ENCODE measurements at places on chromosomes 2 and 18.
A peak's percentile ranks its signal among the peaks of the same experiment; 100 is the strongest.

DNA sequence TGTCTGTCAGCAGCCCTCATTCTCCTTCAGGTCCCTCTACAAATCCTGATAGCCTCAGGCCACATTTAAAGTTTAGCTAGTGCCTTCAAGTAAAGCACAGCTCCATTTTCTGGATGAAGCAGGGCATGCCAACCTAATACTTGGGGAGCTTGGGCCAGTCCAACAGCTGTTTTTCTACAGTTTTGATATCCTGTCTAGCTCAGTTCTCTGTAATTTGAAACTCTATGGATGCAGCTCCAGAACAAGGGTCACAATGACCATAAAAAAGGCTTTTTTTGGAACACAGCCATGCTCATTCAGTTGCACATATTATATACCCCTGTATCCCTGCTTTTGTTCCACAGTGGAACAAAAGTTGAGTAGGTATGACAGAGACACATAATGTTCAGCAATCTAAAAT is 373.5 kb downstream of the SUCLG1 start:
- DNase-seq = no peak

DNA sequence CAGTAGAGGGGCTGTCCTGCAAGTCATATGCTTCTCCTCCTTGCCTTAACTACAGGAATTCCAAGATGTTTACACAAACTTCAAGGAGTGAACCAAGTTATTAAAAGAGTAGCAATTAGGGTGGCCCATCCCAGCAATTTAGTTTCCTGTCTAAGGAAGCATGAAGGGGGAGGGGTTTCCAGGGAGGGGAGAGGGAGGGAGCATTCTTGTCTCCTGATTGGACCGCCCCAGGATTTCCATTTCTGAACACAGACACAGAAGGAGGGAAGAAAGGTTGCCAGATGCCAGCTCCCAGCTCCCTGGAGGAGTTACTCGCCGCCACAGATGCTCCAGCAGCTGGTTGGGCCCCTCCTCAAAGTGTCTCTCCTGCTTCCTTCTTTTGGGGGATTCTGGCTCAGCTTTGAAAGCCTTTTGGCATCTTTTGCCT is 107.6 kb downstream of the TRIB2 start:
- peak; percentile 93 for DNase-seq

DNA sequence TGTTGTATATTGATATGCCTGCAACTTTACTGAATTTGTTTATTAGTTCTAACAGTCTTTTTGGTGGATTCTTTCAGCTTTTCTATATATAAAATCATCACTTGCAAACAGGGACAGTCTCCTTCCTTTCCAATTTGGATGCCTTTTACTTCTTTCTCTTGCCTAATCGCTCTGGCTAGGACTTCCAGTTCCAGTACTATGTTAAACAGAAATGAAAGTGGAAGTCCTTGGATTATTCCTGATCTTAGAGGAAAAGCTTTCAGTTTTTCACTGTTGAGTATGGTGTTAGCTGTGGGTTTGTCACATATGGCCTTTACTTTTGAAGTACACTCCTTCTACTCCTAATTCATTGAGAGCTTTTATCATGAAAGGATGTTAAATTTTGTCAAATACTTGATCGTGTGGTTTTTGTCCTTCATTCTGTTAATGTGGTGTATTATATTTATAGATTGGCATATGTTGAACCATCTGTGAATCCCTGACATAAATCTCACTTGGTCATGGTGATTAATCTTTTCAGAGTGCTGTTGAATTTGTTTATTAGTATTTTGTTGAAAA is 52.9 kb downstream of the REL start:
- no peak for DNase-seq

- DNase-seq = peak; percentile 87
These were observed 133.9 kb downstream of the ZNF532 start for GRCh38 chr18:58998401-58999203.

DNA sequence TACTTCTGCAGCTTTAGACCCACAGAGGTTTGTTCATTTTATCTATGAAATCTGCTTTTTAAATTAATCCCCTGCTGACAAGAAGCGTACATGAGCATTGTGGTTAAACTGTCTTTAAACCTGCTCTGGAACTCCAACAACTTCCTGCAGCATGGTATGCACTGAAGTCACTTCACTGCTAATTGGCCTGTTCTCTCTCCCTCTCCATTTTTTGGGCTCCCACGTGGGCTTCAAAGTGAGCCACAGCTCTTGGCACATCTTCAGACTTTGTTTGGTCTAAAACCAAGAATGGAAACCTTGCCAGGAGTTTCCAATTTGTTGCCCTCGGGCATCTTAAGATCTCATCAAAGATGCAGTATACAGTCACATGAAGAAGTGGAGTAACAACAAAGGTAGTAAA is 311.4 kb downstream of the LRRTM1 start:
- DNase-seq = no peak

DNA sequence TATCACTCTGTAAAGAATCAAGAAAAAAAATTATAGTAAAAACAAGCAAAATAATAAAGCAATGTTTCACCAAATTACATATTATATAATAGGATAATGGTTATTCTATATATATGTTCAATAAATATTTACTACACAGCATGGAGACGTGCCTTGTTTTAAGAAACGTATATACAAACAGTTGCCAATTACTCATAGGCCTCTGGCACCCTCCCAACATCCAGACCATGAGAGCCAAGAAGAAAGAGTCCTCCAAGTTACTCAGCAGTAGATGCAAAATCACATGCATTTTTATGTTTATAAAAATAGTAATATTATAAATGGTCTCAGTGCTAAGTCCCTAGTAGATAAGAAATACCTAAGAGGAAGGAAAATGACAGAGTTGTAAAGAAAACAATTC is 64.8 kb downstream of the REV1 start:
- peak; percentile 53 for DNase-seq

DNA sequence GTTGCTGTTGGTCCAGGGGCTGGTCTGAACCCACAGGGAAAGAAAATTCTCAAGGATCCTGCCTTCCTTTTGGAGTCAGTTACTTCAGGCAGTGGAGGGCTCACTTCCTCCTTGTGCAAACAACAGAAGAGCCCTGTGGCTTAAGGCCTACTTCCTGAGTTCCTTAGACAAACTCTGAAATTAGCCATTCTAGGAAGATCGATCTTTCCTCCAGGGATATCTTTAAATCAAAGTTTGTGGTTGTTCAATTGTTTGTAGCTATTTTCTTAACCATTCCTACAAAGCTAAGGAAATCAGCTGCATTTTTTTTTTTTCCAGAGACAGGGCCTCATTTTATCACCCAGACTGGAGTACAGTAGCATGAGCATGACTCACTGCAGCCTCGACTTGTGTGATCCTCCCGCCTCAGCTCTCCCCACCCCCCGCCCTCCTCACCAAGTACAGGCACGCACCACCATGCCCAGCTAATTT is 156.0 kb downstream of the TANC1 start:
- peak; percentile 96 for DNase-seq

GRCh38 chr18:54209471-54210180 is 14.8 kb downstream of the MBD2 start:
- no peak for DNase-seq

DNA sequence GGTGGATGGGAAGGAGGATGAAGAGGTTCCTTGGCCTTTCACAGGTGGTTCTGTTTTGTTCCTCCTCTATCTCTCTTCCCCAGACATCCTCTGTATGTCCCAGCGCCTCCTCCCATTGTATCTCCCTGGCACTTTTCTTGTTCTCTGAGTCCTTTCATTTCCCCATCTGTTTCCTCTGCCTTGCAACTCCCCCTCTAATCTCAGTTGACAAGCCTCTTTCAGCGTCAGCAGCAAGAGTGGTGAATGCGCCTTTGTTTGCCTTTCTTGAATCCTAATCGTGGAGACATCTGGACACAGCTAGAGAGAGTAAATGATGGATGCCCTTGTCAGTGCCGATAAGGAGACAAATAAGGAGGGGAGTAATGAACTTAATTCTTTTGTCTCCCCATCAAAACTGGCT is 167.0 kb downstream of the NDUFA10 start:
- DNase-seq = no peak

DNA sequence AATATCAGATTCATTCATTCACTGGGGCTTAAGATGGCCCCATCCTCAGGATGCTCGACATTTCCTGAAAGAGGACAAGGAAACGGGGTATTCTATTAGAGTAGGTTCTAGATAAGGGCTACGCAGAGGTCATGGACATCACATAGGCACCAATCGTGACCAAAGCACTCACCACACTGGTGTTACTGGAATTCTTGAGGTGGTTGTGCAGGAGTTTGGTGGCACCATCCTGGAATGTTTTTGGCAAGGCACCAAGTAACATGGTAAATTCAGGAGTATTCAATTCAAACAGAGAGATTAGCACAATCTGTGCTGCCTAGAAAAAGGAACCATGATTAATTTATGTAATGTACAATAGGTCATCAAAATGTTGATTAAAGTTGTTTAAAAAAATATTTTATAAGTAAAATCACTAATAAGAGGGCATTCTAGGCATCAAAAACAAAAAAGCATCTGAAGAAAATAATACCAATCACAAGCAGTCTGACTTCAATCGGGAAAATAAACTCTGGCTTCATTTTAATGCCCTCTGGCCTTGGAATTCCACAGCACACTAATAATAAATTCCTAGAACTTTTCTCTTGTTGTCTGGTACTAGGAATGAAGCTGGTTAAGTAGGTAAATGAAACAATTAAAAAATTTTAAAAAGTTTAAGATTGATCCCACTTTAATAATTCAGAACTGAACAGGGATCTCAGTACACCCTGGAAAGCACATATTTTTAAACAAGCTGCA is 102.8 kb upstream of the TFCP2L1 start:
- DNase-seq = peak; percentile 5

- DNase-seq = no peak
These were observed 1.8 kb downstream of the SLC9A4 start for GRCh38 chr2:102474785-102475184.

GRCh38 chr2:80238692-80239469 is 65.7 kb downstream of the LRRTM1 start:
- no peak for DNase-seq

GRCh38 chr2:70132244-70133126 is 45.2 kb downstream of the PCBP1 start:
- peak; percentile 63 for DNase-seq

DNA sequence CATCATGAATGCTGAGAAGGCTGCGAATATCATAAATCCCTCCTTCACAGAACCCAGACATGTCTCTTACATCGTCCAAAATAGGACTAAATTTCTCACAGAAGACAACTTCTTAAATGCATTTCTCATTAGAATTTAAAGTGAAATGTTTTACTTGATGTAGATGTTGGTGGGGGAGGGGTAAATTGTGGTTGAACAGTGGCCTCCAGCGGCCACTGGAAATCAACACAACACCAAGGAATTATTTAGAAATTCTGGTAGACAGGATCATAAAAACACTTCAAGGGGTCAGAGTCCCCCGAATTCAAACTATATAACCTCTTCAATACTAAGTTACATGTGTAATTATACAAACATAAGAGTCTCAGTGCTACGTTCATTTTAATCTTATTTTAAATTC is 135.9 kb downstream of the ABCA12 start:
- peak; percentile 53 for DNase-seq

- DNase-seq = no peak
These were observed 113.6 kb upstream of the TTC39C start for GRCh38 chr18:23900994-23901393.

DNA sequence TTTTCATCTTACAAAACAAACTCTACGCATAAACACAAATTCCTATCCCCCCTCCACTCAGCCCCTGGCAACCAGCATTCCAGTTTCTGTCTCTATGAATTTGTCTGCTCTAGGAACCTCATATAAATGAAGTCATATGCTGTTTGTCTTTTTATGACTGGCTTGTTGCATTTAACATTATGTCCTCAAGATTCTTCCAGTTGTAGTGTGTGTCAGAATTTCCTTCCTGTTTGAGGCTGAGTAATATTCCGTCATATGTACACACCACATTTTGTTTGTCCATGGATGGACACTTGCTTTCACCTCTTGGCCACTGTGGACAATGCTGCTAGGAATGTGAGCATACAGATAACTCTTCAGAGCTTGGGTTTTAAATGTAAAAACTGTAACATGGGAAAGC is 272.1 kb downstream of the GBX2 start:
- DNase-seq = no peak

GRCh38 chr2:71699428-71699827 is 246.1 kb downstream of the DYSF start:
- no peak for DNase-seq

GRCh38 chr2:237345891-237346640 is 67.9 kb downstream of the COL6A3 start:
- peak; percentile 86 for DNase-seq

GRCh38 chr2:160628811-160629210 is 135.2 kb upstream of the RBMS1 start:
- DNase-seq = no peak

DNA sequence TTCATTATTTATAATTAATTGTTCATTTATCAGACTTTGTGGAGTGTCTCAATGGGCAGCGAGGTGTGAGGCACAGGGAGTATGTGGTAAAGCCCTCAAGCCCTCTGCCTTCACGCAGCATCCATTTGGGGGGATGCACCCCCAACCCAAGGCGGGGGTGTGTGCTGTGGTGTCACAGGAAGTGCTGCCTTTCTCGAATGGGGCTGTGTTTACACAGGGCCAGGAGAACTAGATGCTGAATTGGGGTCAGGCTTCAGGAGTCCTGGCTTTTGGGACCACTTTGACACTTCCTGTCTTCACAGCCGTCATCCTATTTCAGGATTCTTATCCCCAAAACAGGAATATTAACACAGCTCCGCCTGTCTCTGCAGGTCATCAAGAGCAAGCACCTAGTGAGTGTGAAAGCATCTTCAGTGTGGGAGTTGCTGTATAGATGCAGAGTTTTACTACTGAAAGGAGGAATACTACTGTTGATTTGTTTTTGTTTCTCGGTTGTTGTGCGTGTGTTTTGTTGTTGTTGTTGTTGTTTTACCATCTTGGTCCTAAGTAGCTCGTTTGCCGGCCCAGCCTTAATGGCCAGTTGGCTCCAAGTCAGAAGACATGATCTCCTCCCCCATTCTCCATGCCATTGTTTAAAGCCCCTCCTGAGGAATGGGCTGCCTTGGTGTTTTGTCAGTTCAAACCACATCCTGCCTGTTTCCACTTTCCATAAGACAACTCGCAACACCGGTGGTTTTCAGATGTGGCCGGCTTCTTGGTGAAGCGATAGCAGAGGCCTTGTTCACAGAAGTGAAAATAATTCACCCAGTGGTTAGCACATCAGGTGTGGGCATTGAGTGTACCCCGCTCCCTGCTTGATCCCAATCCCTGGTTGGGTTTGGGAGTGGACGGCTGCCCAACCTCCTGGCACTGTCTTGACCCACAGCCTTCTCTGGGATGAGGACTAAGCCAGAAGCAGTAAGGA is 221.3 kb downstream of the BCL2 start:
- no peak for DNase-seq

All from RPMI7951 (cell line).